Stimulated activated CD8-positive, alpha-beta memory T cell treated with anti-CD3 and anti-CD28 coated beads, Interleukin-7, amount 100 ng/mL, for 1 hour (primary cell): ENCODE measurements at places on chromosomes 1 and 21.

GRCh38 chr1:244598611-244599010 lies 54.3 kb upstream of the DESI2 start:
- DNase-seq: no peak

- DNase-seq: peak; percentile 15
These were observed 499 bp upstream of the SH3GLB1 start for GRCh38 chr1:86703696-86704457.

DNA sequence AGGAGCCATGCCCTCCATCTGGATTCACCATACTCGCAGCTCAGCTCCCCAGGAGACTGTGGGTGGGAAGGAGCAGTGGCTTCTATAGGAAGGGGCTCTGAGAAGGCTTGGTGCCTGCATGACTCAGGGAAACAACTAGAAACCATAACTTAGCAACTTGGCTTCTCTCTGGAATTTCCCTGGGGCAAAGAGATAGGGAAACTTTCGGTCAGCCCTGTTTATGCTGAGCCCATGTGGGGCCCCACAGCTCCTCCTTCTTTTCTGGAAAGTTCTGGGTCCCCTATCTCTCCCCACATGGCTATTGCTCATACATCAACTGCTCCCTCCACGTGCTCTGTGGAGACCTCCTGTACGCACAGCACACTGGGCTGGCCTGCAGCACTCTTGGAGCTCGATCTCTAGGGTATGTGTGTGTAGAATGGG lies 39.3 kb downstream of the PLEKHA6 start:
- no peak for DNase-seq

- DNase-seq: no peak
These were observed 16.8 kb upstream of the GPR157 start for GRCh38 chr1:9145714-9146113.

DNA sequence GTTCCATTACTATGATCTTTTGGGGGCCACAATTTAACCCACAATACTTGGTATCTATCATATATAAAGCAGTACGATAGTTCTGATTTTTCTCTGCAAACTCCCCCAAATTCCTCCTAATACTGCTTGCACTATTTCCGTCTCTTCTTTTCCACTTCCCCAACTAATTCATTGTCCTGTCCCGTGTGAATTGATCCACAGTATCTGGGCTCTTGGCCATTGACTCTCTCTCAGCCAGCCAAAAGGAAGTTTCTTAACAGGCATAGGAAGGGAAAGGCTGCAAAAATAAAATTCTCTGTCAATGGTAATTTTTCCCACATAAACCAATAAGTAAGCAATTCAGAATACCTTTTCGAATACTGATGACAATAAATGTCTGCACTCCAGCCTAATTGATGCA lies 91.7 kb upstream of the DSCAM start:
- DNase-seq: no peak

DNA sequence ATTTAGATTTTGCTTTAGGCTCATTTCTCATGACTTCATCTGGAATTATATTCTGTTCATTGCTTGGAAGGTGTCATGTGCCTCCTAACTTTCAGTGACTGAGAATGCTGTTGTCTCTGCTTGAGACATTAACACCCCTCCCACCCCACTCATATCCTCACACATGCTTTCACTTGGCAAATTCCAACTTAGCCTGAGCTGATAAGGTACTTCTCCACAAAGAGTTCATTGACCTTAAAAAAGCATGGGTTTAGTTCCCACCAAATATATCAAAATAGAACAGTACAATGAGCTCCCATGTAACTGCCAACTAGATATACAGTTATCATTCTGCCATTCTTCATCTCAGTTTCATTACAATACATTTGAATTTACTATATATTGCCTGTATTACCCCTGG lies 576.5 kb upstream of the ADGRL2 start:
- DNase-seq: no peak

DNA sequence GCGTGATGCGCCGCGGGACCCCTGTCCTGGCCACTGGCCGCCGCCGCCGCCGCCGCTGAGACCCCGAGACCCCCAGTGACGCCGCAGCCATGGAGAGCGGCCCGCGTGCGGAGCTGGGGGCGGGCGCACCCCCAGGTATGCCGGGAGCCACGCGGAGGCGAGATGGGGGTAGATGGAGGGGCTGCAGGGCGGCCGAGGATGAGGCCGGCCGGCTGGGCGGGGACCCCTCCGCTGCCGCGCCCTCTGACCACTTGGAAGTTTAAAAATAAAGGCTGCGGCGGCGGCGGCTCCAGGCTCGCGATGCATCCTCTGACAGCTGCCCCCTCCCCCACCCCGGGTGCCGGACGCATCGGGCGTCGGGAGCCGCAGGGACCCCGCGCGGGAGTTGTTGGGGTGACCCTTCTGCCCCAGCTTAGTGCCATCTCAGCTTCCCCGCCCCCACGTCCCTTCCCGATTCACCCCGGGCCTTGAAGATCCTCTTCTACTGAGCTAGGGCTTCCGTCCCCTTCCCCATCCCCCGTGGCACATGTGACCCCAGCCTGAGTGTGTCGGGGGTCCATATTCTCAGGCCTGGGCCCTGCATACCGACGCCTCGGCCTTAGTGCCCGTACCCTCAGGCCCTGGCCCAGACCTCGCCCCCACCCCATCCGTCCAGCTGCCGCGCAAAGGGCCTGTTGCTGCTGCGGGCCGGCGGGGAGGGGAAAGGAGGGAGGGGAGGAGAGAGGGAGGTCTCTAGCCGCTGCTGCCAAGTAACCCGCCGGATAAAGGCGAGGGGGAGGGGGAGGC lies 562 bp downstream of the MAP7D1 start:
- no peak for DNase-seq

DNA sequence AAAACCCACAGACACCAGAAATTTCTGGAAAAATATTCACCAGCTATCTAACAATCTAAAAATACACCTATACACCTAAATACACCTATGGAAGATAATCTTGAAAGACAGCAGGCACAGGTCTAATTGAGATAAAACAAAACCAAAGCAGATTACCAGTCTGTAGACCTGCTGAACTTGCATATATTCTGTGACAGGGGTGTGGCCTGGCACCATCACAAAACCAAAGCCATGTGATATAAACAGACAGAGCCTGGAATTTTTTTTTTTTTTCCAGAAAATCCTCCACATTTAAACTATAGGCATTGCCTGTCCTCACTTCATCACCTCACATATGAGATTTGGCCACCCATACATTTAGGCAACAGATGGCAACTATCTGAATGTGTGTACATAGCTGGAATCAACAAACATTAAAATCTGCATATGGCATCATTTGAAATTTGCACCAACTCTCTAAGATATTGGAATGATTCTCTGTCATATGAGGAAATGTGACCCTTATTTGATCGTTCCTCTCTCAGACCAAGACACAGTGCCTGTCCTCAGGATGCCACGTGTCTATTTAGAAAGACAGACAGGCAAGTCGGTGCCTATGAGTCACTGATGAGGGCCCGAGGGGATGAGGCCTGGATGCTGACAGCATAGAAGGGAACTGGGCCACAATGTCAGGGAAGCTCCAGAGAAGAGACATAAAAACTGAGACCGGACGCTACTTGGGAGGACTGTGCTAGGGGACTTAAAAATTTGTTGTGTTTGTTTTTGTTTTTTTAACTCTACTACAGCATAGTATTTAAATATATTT lies 32.6 kb downstream of the NMNAT2 start:
- no peak for DNase-seq

GRCh38 chr1:11400567-11400966 lies 78.4 kb upstream of the DISP3 start:
- DNase-seq: no peak

GRCh38 chr1:158327481-158327880 lies 3.9 kb downstream of the CD1B start:
- no peak for DNase-seq

DNA sequence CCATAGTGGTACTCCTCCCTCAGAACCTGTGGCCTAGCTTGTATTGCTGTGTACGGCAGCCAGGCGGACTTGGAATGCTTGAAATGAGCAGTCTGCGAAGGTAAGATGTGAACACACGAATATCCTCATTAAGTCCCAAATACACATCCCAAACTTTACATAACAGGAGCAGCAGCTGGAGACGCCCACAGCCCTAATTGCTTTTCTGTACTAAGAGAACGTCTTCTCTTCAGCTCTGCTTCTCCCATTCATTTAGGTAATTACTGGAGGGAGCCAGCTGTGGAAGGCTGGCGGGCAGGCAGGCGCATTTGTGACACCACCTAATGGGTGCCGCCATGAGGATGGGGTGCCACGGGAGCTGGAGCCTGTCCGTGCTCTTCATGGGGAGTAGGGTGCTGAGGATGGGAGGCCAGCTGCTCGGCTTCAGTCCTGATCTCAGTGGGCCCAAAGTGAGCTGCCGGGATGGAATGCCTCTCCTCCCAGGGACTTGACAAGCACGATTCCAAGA lies 66.6 kb upstream of the POU3F1 start:
- no peak for DNase-seq

DNA sequence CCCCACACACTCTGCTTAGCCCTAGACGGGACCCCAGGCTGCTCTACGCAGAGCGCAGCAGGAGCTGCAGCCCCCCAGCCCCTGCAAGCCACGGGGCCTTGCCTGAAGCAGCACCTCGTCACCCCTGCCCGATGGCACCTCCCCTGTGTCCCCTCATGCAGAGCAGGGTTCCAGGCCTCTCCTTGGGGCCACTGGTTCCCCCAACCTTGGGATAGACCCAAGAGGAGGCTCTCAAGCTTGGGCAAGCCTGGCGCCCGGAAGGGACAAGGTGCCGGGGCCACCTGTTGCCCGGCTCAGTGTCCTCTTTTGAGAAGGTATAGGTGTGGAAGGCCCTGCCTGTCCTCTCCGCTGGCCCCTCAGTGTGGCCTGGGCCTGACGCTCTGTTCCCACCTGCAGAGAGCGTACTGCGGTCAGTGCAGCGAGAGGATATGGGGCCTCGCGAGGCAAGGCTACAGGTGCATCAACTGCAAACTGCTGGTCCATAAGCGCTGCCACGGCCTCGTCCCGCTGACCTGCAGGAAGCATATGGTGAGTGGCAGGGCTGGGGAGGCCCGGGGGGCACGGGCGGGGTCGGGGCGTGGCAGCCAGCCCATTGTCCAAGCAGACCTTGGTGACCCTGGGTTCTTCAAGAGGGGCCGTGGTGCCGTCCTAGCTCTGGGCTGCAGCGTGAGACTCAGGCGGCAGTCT lies 50.6 kb downstream of the FAAP20 start:
- DNase-seq: no peak

- no peak for DNase-seq
These were observed 69.2 kb downstream of the MORN1 start for GRCh38 chr1:2322065-2322571.

- no peak for DNase-seq
These were observed 149.7 kb downstream of the DHRS3 start for GRCh38 chr1:12468323-12468722.

DNA sequence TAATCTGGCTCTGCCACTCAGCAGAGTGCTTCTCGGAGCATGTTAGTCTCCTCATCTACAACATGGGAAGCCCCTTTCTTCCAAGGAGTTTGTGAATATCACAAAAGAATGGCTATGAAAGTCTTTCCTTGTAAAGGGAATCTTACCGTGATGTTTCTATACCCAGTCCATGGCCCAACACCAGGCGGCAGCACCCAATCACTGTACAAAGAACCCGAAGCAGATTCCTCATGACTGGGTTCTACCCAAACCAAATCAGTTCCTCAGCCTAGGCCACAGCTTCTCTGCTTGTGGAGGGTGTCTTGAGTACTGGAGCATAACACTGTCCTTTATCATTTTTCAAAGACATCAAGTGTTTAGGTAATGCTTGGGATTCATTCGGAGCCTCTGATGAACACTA lies 16.6 kb upstream of the SLFNL1 start:
- DNase-seq: no peak
